ENCODE measurements at places on chromosomes 11 and 22. TPM values are rescaled to one million over a fixed set of nuclear protein-coding genes. Genes with fewer than 3 reads are reported as not detected.

The LSP1 gene
- total RNA-seq: 25.2 TPM

The MAJIN gene
- total RNA-seq: not detected

The ELF5 gene
- total RNA-seq: not detected

The TLCD5 gene
- 4.7 TPM for total RNA-seq

The CEND1 gene
- not detected for total RNA-seq

The PGA5 gene
- total RNA-seq: not detected

Data from smooth muscle cell of the coronary artery (primary cell).